ENCODE measurements at places on chromosomes 11 and 22.
A peak's percentile ranks its signal among the peaks of the same experiment; 100 is the strongest.

- no peak for DNase-seq
These were observed 76.3 kb upstream of the TP53AIP1 start for GRCh38 chr11:129018991-129019390.

DNA sequence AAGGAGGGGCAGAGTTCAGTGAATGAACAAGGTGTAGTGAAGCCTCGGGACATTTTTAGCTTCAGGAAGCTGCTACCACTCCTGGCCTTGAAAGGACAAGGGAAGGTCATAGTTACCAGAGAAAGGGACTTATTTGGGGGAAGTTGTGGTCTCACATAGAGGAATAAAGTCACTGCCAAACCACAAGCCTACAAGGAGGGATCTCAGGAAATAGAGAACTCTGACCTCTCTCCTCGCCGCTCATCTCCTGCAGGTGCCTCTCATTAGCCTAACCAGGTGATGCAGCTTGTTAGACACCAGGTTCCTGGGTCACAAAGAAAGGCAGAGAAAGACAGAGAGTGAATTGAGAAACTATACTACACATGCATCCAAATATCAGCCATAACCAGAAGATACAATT is 14.3 kb upstream of the TOLLIP start:
- DNase-seq: no peak

GRCh38 chr22:49308300-49308699 is 519.4 kb downstream of the BRD1 start:
- DNase-seq: no peak

GRCh38 chr22:37918580-37919270 is 12.6 kb downstream of the MICALL1 start:
- DNase-seq: no peak

GRCh38 chr11:65539744-65540289 is 14.9 kb downstream of the SCYL1 start:
- no peak for DNase-seq

- DNase-seq: peak; percentile 49
These were observed 18.0 kb downstream of the CREB3L1 start for GRCh38 chr11:46295312-46296058.

- no peak for DNase-seq
These were observed 393.5 kb downstream of the TENM4 start for GRCh38 chr11:79047321-79047720.

GRCh38 chr22:17152971-17153370 is 6.1 kb downstream of the HDHD5 start:
- no peak for DNase-seq

GRCh38 chr11:69648679-69649575 is 8.0 kb downstream of the CCND1 start:
- no peak for DNase-seq

DNA sequence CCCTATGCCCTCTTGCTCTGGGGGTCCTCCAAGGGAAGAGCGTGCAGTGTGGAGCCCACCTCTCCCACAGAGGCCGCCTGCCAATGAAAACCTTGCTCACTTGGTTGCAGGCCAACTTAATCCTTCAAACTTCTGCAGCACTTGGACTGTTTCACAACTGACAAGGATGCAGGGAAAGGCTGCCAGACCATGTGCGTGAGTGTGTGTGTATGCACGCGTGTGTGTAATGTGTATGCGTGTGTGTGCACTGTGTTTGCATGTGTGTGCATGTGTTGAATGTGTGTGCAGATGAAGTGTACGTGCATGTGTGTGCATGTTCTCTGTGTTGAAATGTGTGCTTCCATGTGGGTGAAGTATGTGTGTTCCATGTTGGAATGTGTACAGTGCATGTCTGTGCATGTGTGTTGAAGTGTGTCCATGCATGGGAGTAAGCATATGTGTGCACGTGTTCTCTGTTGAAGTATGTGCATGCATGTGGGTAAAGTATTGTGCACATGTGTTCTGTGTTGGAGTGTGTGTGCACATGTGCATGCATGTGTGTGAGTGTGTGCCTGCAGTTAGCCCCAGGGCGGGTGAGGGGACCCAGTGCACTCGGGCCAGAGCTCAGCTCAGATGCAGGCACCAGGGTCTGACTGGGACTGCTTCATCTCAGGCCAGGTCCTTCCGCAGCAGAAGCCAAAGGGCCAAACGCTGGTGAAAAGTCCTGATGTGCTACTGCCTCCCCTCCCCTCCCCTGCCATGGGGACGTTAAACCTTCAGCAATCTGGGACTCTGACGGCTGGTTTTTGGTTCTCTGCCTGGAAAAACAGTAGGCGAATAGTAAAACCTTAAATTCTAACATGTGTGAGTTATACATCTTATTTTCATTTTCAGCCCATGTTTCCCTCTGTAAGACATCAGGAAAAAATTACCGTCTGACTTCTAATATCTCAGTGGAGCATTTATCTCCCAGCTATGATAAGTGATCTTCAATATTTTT is 72.0 kb downstream of the FLI1 start:
- no peak for DNase-seq

DNA sequence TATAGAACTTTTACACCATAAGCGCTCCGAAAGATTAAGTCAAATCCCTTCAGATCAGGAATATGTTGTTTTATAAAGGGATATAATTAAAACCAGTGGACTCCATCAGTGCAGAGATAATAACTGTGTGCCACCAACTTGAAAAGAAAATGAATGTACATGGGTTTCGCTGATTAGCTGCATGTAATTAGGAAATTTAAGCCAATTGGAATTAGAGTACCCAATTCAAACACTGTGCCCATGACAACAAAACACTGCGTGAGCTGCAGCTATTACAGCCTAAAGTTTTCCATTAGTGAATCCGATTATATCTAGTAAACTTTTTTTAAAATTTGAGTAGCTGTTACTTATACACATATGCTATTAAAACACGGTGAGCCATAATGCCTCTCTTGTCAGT is 392.3 kb upstream of the ARHGAP42 start:
- no peak for DNase-seq

DNA sequence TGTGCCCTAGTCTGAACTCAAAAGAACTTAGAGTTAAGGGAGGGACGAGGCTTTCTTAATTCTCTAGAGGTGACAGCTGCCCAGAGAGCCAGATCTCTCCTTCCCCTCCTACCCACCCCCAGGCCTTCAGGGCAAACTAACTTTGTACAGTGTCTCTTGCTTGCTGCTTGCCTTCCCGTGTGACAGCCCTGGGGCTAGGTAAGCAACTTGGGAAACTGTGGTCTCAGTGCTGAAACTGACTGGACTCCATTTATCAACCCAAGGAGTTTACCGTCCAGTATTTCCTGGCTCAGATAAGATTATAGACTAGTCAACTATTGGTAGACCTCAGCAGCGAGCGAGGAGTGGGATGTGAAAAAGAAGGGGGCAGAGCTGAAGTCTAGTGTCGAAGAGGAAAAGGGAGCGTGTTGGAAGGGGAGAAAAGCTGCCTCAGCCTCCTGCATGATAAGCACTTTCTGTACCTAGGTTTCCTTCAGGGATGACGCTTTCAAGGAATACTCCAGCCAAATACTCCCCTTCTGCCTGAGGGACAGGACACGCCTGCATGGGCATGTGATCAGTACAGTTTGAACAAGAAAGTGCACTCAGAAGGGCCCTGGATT is 43.3 kb upstream of the WEE1 start:
- no peak for DNase-seq

- DNase-seq: no peak
These were observed 56.1 kb downstream of the PRMT3 start for GRCh38 chr11:20443596-20443995.

DNA sequence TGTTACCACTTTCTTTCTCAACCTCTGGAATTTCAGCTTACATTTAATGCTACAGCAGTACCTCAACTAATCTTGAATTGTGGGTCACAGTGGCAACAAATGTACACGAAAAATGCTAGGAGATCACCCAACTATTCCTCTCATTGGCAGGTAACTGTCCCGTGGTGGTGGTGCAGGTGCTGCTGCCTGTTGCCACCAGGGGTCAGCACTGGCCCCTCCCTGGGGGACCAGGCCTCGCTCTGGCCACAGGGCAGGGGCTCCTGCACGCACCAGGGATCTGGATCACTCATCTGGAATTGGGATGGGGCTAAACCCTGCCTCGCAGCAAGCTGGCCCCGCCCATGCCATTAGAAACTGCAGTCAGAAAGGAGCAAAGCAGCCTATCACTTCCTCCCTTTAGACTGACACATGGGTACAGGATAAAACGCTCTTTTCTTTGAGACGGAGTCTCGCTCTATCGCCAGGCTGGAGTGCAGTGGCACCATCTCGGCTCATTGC is 6.9 kb upstream of the POLDIP3 start:
- no peak for DNase-seq

- DNase-seq: no peak
These were observed 8.1 kb upstream of the UCP2 start for GRCh38 chr11:73990730-73991129.

DNA sequence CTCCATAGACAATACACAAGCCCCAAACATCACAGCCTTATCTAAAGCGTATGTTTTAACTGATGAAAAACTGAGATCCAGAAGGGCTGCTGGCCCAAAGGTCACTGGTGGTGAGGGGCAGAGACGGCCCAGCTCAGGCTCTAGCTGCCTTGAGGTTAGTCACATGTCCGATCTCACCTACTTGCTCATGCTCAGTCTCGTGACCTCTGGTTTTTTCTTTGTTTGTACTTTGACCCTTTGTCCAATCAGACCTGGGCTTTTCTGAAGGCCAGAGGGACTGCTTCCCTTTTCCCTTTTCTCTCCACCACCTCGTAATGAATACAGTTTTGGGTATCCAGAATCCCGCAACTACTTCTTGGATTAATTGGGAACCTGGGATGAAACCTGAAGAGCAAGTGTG is 28.6 kb downstream of the MMP20 start:
- DNase-seq: no peak
